Kidney glomerular epithelial cell (primary cell): ENCODE measurements at places on chromosomes 3 and 15.

GRCh38 chr3:103906304-103906703, 1460.4 kb upstream of the ALCAM start:
- no peak for DNase-seq

- DNase-seq = no peak
Measured at GRCh38 chr15:77025941-77026411, 31.1 kb downstream of the PSTPIP1 start.

DNA sequence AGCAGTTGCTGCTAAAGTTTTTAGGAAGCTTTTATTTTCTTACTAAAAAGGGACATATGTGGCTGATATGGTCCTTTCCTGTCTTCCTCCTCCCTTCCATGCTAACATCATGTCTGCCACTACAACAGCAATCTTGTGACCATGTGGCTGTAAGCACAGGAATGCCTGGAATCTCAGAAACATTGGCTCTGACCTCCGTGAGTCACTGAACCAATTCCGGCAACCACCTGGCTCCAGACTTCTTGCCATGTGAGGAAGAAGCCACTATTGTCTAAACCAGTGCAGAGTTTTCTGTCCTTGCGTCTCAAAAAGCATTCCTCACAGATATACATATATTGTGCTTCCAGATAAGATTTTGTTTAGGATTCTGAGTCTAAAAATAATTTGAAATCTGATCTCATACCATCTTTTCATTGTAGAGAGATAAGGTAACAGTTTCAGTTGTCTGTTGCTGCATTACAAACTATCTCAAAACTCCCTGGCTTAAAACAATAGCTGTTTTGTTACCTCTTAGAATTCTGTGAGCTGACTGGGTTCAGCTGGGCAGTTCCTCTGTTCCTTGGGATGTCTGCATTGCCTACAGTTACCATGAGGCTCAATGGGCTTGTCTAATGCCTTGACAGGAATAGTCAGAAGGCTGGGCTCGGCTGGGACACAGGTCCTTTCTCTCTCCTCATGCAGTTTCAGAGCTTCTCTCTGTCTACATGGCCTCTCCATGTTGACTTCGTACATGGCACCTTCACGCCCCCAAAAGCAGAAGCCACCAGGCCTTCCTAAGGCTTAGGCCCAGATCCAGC, 77.3 kb upstream of the MAGI1 start:
- DNase-seq = peak; percentile 95

DNA sequence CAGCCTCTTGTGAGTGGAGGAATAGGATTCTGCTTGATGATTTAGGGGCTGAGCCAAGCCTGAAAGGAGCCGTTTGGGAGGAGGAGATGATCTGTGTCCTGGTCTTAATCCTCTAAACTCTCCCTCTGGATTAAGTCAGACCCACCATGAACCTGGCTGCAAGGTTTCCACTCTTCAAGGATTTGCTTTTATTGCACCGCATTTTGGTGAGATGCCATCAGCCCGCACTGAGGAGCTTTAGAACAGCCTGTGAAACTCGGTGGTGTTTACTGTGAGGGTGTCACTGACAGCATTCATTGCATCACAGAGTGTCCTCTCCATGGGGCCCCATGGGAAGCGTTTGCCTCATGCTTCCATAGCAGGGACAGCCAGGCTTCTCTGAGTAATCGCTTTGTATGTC, 59.2 kb downstream of the EPHB1 start:
- no peak for DNase-seq

GRCh38 chr3:15332405-15333098, at the start of gene SH3BP5:
SH3BP5 (minus strand) TSS chr3:15332586; CDS start chr3:15332408, 178 bp downstream.
- peak; percentile 52 for DNase-seq

DNA sequence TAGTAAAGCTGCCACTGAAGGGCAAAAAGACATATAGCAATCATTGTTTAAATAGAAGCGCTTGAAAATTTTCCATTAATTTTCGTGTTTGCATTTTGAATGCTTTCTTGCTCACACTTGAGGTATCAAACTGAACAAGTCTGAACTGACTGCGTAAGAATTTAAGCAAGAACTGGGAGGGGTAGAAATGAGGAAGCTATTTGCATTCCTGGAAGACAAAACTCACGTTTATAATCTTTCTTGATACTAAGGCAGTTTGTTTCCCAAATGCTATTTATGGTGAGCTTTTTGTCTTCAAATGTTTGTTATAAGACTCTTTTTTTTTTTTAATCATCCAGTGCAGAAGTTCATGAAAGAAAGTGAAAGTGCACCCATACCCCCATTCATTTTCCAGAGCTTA, 499.8 kb upstream of the TPRG1 start:
- no peak for DNase-seq

DNA sequence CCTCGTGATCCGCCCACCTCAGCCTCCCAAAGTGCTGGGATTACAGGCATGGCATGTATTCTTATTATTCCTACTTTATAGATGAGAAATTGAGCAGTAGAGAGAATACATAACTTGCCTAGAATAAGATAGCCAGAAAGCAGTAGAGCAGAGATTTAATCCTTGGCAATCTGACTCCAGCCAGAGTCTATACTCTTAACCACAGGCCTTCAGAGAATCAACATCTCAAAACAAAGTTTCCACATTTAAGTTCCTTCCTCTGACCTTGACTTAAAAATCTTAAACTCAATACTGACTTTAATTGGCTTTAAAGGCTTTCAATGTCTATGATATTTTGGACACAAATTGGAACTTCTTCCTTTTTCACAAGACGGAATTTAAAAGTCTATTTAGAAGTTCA, 37.1 kb downstream of the ZNF106 start:
- DNase-seq = no peak

DNA sequence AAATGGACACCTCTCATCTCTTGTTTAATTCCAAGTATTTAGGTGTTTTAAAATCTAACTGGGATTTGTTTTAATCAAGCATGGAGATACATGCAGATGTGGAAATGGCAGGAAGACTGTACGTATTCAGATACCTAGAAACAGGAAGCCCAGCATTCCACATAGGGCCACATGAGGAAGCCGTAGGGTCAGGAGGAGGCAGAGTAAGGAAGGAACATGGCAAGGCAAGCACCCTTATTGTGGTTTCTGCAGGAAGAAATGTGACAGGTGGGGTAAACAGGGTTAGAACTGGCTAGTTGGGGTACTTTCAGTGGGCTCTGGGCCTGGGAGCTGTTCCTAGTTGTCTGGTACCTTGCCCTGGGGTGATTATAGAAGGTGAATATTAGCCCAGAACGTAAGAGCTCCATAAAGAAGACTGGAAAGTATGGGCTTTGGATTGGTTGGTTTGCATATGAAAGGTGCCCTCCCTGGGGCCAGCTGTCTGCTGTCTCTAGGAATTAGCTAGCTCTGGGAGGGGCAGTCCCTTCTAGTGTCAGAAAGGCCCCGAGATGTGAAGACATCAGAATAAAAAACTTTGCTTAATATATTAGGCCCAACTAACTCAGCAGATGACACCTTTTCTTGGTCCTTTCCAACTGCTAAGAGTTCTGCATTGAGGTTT, 107.7 kb upstream of the CADPS start:
- DNase-seq = no peak

GRCh38 chr3:39221141-39221530, 28.7 kb upstream of the XIRP1 start:
- no peak for DNase-seq

GRCh38 chr3:58607816-58608215, 30.6 kb upstream of the FAM107A start:
- peak; percentile 74 for DNase-seq
